RCC 7860 (cell line): ENCODE measurements at places on chromosomes 5 and 9.

- DNase-seq: no peak
These were observed 140.0 kb downstream of the CDH6 start for GRCh38 chr5:31333475-31333874.

GRCh38 chr5:157870837-157871834 lies 12.2 kb upstream of the CLINT1 start:
- peak; percentile 94 for DNase-seq

DNA sequence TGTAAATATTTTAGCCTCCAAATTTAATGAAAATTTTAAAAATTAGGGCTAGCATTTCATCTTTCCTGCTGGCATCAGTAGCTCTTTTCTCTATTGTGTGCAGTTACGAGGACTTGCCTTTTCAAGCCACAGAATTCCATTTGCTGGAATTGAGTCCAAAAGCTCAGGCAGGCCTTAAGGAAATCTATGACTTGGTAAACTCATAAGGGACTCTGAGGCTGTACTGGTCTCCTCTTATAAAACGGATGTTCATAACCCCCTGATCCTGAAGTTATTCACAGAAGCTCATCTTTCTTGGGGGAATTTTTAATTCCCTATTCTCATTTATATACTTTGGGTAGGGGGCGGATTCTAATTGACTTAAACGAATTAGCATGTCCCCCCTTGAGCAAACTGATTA lies 23.4 kb downstream of the ANKRA2 start:
- no peak for DNase-seq

- no peak for DNase-seq
These were observed 97.2 kb upstream of the NREP start for GRCh38 chr5:111854186-111854585.

GRCh38 chr5:127441799-127442484 lies 75.5 kb upstream of the PRRC1 start:
- DNase-seq: no peak

DNA sequence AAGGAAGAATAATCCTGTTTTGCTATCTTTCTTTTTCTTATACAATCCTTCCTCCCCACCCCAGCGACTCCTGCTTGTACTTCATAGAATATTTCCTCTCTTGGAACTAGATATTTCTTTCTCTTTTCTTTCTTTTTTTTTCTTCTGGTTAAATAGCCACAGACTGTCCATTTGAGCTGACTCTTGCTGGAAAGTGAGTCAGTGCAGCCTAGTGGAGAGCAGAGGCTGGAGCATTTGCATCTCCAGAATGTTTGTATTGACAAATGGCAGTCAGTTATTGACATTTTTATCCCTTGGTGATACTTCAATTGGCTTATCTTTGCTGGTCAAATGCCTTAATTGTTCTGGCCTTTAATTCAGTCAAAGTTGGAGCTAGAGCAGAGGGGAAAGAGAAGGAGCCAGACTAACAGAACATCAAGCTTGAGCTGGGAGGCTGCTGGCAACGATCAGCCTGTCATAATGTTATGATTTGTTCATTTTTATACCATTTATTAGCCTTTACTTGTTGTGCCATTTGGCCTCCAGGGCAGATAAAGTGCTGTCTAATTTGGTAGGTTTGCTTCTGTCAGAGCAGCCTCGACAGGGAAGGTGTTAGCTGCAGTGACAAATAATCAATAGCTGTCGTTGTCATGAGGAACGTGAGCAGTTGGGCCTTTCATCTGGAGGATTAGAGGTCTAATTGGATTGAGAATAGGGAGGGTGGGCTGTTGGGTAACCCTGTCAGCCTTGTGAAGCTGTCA lies 69.0 kb downstream of the INVS start:
- DNase-seq: no peak

GRCh38 chr9:83238871-83239640 lies 176.1 kb upstream of the RASEF start:
- DNase-seq: no peak

DNA sequence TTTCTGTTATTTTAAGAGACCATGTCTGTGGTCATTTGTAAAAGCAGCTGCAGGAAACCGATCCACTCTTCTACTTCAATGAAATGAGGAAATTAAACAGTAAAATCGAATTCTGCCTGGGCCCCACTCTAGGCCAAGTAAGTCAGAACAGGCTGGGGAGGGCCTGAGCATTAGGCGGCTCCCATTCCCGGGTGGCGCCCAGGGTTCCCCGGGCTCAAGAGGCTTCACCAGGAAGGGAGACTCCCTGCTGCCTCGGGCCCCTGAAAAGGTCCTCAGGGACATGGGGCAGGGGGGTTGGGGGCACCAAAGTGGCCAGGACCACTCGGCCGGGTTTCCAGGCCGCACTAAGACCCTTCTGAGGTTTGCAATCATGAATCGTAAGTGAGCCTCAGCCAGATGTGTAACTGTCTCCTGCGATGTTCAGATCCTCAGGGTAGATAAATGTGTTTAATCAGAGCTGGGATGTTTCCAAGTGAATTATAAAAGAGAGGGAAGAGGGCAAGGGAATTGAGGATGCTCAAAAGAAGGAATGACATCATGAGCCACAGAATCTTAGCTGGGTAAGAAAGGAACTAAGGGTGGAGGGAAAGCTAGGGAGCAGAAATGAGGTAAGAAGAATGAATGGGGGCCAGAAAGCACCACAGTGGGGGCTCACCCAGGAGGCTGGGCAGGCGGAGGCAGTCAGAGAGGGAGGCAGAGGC lies 24.6 kb downstream of the MED10 start:
- no peak for DNase-seq

DNA sequence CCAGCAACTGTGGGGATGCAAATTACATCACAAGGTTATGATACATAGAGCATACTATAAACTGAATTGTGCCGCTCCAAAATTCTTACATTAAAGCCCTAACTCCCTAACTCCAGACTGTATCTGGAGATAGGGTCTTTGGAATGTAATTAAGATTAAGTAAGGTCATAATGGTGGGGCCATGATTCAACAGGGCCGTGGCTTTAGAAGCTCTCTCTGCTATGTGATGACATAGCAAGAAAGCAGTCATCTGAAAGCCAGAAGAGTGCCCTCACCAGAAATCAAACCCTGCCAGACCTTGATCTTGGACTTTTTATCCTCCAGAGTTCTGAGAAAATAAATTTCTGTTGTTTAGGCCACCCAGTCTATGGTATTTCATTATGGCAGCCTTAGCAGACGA lies 123.9 kb downstream of the FBXL17 start:
- DNase-seq: no peak

DNA sequence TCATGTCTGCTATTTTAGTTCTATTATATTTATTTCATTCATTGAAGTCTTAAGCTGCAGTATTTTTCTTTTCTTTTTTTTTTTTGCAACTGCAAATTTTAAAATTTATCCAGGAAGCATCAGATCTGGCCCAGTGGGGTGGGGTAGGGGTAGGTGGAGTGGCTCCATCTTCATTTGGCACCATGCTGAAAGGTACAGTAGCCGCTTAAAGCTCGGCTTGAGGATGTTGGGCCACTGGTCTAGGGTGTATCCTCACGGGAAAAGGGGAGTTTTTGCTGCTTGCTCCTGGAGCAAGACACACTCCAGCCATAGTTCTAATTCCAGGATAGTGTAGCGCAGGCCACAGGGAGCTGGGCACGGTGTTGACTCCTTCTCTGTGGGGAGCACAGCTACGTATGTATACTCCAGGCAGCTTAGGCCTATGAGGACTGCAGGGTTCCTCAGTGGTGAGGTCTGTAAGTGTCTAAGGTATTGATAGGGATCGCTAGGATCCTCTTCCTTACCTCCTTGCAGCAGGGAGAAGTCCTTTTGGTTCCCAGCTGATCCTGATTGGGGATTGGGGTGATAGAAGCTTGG lies 22.7 kb downstream of the RCL1 start:
- DNase-seq: no peak

GRCh38 chr5:36180556-36181350 lies 28.8 kb downstream of the SKP2 start:
- no peak for DNase-seq

- no peak for DNase-seq
These were observed 66.8 kb downstream of the FOXD1 start for GRCh38 chr5:73381590-73382400.

DNA sequence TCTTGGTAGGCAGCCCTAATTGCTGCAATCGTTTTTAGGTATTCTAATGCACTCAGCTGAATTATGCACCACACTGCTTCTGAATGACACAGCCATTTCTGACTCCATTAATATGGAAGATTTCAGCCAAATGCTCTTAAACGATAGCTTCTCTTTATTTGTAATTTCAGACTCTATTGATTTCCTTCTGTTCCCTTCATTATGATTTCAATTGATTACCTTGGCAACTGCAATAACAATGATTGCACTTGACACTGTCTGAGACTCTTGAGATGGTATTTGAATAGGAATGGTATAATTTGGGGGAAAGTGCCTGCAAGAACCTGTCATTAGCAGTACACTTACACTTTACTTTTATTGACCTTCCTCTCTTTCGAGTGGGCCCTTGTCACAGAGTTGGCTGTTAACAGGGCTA lies 296.1 kb upstream of the DMAC1 start:
- DNase-seq: no peak

- peak; percentile 88 for DNase-seq
These were observed 1.6 kb upstream of the ANXA2R start for GRCh38 chr5:43041669-43042175.

DNA sequence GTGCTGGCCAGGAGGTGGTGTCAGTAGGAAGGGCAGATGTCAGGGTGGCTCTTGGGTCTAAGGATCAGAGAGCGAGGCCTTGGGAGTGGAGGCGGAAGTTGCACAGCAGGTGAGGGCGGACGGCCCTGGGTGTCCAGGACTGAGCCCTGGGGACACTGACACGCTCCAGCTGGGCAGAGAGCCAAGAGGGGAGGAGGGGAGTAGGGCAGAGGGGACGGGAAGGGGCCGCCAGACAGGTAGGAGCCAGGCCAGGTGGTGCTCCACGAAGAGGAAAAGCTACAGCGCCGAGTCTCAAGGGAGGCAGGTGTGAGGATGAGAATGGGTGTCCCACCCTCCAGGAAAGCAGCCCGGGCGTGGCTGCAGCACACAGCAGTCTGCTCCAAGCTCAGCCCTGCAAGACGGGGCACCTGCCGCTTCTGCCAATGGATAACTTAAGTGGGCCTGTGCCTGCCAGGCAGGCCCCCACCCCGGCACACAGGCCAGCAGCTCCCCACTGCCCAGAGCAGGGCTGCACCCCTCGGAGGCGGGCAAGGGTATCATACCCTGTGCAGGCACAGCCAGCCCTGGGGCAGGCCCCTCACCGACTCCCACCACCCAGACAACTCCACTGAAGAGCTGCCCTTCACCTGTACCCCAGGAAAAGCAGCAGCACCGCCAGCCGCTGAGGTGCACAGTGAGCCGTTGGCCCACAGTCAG lies 4.9 kb downstream of the TPRN start:
- no peak for DNase-seq

- DNase-seq: no peak
These were observed 170.9 kb downstream of the FRMD3 start for GRCh38 chr9:83367326-83367725.
